CD4-positive, alpha-beta T cell treated with Interleukin-17A for 4 hours (primary cell): ENCODE measurements at places on chromosomes 2 and 18.

DNA sequence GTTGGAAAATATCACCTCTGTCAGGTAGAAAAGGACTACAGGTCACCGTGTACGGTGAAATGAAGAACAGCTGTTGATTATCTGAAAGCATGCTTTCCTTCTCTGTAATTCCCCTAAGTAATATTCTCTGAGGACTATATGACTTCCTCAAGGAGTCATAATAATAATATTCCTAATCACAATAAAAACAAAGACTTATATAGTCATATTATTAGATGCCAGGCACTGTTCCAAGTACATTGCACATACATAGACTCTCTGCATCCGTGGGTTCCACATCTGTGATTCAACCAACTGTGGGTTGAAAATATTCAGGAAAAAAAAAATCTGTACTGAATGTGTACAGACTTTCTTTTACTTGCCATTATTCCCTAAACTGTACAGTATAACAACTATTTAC lies 512.4 kb upstream of the ID2 start:
- DNase-seq, result no peak

DNA sequence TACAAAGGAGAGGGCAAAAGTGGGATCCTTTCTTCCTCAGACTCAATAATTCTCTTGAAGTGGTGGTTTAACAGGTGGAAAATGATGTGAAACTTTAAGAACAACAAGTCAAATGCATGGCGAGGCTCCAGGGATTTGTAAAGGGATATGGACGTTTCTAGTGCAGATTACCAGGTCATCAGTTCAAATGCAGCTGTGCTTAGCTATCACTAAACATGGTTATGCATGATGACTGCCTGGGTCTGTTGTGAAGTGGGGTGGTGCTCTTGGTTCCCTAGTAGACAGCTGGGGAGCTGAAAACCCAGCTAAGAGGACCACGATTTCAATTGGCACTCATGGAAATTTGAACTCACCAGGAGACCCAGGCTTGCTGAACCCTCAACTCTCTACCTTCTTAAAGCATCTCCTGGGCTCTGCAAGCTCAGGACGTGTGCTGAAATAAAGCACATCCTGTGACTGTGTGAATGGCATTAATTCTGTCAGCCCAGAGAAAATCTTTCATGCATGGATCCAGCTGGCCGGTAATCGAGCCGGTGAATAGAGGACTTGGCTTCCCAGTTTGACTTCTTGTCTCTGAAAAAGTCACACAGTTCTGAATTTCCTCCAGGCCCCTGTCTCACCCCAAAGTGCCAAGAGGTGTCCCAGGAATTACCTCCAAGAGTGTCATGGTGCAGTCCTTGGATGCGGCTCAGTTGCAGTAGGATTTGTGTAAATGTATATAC lies 146.1 kb downstream of the MTX2 start:
- DNase-seq, result no peak

DNA sequence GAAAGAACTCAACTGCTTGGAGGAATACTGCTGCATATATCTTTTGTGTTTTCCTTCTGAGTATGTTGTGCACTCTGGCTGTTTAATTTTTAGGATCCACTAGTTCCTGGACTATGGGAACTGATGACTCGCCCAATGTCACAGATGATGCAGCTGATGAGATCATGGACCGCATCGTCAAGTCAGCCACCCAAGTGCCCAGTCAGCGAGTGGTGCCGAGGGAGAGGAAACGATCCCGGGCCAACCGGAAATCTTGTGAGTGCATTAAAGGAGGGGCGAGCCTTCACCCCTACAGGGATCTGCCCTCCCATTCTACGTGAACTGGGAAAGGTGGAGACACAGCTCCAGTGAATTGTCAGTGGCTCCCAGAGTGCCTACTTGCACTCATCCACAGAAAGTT lies 59.6 kb downstream of the TPGS2 start:
- no peak for DNase-seq

DNA sequence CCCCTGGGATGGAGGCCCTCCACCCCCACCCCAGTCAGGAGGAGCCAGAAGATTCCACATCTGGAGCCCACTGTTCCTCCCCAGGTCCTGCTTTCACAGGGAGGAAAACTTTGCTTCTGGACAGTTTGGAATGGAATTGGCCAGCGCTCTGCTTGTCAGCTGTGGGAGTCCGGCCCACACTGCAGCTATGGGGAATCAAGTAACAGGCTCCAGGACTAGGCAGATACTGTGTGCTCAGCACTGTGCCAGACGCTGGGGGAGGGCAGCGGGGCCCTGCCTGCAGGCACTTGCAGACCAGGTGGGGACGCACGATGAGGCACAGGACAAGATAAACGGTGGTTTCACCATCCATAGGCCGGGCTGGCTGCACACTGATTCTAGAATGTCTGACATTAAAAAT lies 114.0 kb downstream of the STPG4 start:
- DNase-seq, result no peak

DNA sequence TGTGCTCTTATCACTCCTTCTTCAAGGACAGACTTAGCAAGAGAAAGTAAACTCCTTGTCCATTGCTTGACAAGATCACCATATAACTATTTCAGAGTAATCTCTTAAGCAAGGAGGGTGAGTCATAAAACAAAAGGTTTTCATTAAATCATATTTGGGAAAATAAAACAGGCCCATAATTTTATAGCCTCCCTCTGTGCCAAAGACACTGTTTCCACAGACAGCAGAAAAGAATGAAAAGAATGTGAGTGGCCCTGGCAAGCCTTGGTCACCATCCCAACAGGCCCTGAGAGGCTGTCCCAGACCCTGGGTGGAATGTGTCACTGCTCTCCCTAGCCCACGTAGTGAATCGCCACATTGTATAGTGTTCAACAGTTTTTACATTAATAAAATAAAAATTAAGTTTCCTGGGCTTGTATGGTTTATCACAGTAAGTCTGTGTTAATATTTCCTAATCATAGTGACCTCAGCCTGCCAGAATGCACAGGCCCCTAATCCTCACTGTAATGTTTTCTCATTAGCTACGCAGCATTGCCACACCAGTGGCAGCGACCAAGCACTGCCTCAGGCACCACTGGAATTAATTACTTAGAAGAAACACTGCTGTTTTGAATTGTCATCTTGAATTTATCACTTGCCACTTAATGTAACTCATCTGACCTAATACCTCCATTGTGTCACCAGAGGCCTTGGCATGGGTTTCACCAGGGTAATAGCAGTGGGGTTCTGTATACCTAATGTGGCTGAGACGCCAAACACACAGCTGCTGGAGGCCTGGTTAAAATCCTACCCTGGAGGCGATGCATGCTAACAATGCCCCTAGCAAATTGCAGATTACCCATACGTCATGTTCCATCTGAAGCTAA lies 401.9 kb downstream of the LNPK start:
- DNase-seq, result no peak
